ENCODE measurements at places on chromosomes 3 and 15.

DNA sequence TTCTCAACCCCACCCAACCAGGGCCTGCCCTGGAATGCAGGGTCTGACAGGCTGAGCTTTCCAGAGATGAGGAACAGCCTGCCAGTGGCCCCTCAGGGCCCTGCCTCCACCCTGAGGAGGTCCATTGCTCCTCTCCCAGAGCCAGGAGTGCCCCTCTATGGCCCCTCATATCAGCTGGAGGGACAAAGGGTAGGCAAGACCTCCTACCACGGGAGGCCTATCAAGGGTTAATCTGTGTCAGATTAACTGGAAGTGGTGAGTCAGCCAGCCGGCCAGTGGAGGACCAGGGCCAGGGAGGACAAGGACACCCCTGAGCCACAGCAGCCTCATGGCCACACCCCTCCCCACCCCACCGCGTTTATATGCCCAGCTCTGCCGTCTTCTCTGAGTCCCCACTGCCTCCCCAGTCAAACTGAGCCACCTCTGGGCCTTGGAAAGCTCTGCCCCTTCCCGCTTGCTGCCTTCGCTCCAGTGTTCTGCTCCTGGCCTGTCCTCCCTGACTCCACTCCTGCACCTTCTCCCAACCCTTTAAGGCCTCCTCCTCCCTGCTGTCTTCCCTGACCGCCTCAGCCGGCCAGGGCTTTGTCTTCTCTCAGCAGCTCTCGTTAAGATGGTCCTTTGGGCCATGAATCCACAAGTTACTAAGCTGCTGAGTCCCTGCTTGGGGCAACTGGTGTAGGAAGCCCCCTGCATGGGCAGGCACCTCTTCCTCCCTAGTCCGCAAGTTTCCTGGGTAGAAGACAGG, 6.5 kb downstream of the CCDC33 start:
- no peak for DNase-seq

- DNase-seq, result no peak
These were observed 12.1 kb downstream of the FEZF2 start for GRCh38 chr3:62361261-62361660.

DNA sequence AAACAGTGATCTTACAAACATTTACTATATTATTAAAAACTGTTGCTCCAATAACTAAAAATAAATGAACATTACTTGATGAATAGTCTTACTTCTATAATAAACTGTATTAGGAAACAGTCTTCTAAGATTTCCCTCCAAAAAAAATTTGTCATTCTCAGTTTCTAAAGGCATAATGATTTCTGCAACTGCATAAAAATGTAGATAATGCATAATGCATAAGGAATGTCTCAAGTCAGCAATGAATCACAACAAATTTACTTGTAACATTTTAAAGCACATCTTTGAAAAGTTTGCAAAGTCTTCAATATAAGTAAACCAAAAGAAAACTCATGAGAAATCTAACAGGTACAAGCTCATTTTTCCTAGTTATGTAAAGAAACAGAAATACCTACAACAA, 113.5 kb downstream of the VPS13C start:
- no peak for DNase-seq

- DNase-seq, result no peak
These were observed 5.2 kb downstream of the MCTP2 start for GRCh38 chr15:94236608-94237007.

GRCh38 chr3:197501496-197501878, 54.3 kb downstream of the BDH1 start:
- DNase-seq, result no peak

DNA sequence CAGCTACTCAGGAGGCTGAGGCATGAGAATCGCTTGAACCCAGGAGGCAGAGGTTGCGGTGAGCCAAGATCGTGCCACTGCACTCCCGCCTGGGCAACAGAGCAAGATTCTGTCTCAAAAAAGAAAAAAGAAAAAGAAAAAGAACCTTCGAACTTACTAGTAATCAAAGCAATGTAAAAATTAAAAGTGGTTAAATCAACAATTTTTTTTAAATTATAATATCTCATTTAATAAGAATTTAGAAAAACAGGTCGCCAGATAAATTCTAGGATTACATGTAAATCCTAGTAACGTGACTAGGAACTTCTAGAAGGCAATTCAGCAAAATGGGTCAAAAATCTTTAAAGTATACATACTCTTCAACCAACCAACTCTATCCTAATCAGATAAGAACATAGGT, 37.2 kb downstream of the GSK3B start:
- DNase-seq, result no peak

GRCh38 chr3:80451393-80451792, 683.6 kb upstream of the ROBO1 start:
- DNase-seq, result no peak
